ENCODE measurements at places on chromosomes 11 and 22. TPM values are rescaled to one million over a fixed set of nuclear protein-coding genes. Genes with fewer than 3 reads are reported as not detected.

- no peak for DNase-seq
- peaks cover 9% of the 10 kb centered on the region for H3K4me1 ChIP-seq
Measured at GRCh38 chr22:35785181-35785923, 67.7 kb downstream of the APOL5 start.

- no peak overlapping the region for H3K4me3 ChIP-seq
- DNase-seq, result no peak
- no peaks in the 10 kb centered on the region for H3K36me3 ChIP-seq
- no peak overlapping the region for H3K27ac ChIP-seq
Measured at GRCh38 chr22:21450320-21450831, 16.8 kb upstream of the TMEM191C start.

- H3K27ac ChIP-seq, result no peak overlapping the region
- no peak overlapping the region for H3K4me3 ChIP-seq
- H3K4me1 ChIP-seq, result peaks cover 23% of the 10 kb centered on the region
- no peaks in the 10 kb centered on the region for H3K36me3 ChIP-seq
Measured at GRCh38 chr22:30637701-30638114, 2.1 kb downstream of the SLC35E4 start.

- no peak for DNase-seq
- no peaks in the 10 kb centered on the region for H3K36me3 ChIP-seq
- peaks cover 16% of the 10 kb centered on the region for H3K4me1 ChIP-seq
Measured at GRCh38 chr11:126461096-126461440, 105.6 kb downstream of the ST3GAL4 start.

DNA sequence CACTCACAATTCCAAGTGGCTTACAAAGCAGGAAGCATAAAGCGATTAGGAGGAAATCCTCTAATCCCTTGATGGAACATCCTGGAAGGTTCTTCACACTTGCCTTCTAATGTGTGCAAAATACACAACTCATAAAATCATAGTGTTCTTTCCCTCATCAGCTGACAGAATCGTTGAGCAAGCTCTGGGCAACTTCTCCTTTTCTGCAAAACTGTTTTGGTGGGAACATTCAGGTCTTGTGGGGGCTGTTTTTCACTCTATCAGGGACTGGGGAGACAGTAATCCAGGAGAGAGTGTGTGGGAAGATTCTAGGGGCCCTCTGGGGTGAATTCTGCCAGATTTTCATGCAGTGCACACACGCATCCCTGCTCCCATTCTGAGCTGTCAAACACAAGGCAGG is 53.2 kb downstream of the IRAG1 start:
- peaks cover 15% of the 10 kb centered on the region for H3K4me1 ChIP-seq
- no peak overlapping the region for H3K27ac ChIP-seq
- no peak for DNase-seq
- no peaks in the 10 kb centered on the region for H3K36me3 ChIP-seq
- H3K27me3 ChIP-seq, result no peaks in the 10 kb centered on the region

DNA sequence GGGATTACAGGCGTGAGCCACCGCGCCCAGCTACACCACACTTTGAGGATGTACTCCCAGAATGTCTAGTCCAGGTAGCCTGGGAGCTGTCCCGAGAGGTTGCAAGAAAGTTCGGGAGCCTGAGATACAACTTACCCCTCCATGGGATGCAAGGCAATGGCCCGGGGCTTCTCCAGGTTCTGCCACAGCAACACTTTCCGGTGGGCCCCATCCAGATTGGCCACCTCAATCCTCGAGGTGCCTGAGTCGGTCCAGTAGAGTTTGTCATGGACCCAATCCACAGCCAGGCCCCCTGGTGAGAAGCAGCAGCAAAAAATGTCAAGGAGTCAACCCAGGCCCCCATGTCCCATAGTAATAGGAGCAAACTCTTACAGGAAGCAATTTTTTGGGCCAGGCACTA is 25.5 kb downstream of the LRP4 start:
- no peaks in the 10 kb centered on the region for H3K36me3 ChIP-seq
- no peak overlapping the region for H3K27ac ChIP-seq
- H3K27me3 ChIP-seq, result no peaks in the 10 kb centered on the region
- no peak overlapping the region for H3K4me3 ChIP-seq
- peaks cover 6% of the 10 kb centered on the region for H3K4me1 ChIP-seq

MOGAT2 gene
- not detected for total RNA-seq

- no peaks in the 10 kb centered on the region for H3K4me1 ChIP-seq
- H3K27me3 ChIP-seq, result no peaks in the 10 kb centered on the region
- H3K4me3 ChIP-seq, result no peak overlapping the region
- H3K36me3 ChIP-seq, result no peaks in the 10 kb centered on the region
- no peak overlapping the region for H3K27ac ChIP-seq
Measured at GRCh38 chr11:62433904-62434276, 15.1 kb downstream of the SCGB1A1 start.

GRCh38 chr22:21760640-21761039 is 25.0 kb upstream of the YPEL1 start:
- peaks cover 22% of the 10 kb centered on the region for H3K4me1 ChIP-seq
- H3K4me3 ChIP-seq, result no peak overlapping the region
- peaks cover 26% of the 10 kb centered on the region for H3K36me3 ChIP-seq
- H3K27me3 ChIP-seq, result no peaks in the 10 kb centered on the region

DNA sequence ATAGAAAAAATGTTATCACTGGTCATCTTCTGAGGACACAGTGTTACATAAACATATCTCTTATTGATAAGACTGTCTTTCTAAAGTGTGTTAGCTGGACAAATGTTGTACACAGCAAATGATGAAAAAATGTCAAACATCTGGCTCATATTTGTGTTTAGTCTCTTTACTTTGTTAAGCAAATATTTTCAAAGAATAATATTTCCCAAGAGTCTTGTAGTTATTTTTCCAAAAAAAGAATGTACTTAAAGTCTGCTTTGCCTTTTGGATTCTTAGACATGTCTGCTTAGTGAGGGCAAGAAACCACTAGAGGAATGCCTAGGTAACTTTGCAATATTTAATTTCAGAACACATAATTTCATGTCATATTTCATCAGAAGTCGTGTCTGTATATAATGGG is 23.9 kb upstream of the CCDC179 start:
- no peaks in the 10 kb centered on the region for H3K4me1 ChIP-seq
- no peak overlapping the region for H3K27ac ChIP-seq
- H3K36me3 ChIP-seq, result no peaks in the 10 kb centered on the region
- H3K4me3 ChIP-seq, result no peak overlapping the region
